Stimulated activated CD4-positive, alpha-beta T cell treated with anti-CD3 and anti-CD28 coated beads, TNF-alpha, amount 100 ng/mL, for 48 hours (primary cell): ENCODE measurements at places on chromosomes 13 and 19.

DNA sequence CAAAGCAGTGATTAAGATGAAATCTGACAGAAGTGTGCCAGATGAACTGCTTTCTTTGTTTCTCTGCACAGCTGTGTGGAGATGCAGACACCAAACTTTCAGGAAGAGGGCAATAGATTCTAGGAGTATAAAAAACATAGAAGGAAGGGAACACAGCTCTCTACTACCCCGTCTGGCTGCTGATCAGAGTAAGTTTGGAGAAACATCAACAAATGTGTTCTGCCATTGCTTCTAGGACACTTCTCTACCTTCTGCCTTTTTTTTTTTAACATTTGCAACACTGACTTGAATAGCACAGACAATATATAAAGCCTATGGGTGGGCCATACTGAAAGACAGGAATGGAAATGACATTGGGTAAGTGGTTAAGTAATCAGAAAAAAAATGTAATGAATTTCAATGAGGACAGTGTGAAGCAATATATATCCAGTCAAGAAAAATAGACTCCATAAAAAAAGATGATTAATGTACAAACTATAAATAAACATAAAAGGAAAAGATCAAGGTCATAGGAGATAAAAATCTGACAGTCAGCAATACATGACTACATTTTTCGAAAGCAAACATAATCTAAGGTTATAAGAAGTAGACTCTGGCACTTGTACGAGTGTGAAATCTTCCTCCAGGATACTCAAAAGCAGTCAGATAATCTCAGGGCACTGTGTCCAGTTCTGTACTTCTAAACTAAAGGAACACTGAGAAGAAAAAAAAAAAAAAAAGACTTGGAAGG is 21.4 kb downstream of the NUFIP1 start:
- no peak for DNase-seq

- no peak for DNase-seq
Observed at GRCh38 chr19:29492769-29493168, 33.0 kb upstream of the VSTM2B start.

DNA sequence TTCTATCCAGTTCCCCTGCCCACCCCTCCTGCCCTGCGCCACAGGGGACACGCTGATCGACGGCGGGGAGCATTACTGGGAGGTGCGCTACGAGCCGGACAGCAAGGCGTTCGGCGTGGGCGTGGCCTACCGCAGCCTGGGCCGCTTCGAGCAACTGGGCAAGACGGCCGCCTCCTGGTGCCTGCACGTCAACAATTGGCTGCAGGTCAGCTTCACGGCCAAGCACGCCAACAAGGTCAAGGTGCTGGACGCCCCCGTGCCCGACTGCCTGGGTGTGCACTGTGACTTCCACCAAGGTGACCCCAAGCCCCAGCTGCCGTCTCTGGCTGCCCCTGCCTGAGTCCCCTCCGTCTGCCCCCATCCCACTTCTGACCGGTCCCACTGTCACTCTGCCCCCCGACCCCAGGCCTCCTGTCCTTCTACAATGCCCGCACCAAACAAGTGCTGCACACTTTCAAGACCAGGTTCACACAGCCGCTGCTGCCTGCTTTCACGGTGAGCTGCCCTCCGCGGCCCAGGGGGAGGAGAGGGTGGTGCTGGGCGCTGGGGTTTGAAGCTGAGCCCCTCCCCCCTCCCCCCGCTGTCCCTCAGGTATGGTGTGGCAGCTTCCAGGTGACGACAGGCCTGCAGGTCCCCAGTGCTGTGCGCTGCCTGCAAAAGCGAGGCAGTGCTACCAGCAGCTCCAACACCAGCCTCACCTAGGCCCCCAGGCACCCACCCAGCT is 15.5 kb downstream of the STAP2 start:
- DNase-seq = no peak

DNA sequence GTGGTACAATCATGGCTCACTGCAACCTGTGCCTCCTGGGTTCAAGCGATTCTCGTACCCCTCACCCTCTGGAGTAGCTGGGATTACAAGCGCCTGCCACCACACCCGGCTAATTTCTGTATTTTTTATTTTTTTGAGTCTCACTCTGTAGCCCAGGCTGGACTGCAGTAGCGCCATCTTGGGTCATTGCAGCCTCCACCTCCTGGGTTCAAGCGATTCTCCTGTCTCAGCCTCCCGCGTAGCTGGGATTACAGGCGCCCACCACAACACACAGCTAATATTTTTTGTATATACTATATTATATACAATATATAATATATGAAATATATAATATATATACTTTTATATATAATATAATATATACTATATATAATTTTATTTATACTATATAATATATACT is 52.5 kb downstream of the COLGALT1 start:
- no peak for DNase-seq

- DNase-seq = no peak
Observed at GRCh38 chr13:30832377-30832776, 73.7 kb upstream of the MEDAG start.

DNA sequence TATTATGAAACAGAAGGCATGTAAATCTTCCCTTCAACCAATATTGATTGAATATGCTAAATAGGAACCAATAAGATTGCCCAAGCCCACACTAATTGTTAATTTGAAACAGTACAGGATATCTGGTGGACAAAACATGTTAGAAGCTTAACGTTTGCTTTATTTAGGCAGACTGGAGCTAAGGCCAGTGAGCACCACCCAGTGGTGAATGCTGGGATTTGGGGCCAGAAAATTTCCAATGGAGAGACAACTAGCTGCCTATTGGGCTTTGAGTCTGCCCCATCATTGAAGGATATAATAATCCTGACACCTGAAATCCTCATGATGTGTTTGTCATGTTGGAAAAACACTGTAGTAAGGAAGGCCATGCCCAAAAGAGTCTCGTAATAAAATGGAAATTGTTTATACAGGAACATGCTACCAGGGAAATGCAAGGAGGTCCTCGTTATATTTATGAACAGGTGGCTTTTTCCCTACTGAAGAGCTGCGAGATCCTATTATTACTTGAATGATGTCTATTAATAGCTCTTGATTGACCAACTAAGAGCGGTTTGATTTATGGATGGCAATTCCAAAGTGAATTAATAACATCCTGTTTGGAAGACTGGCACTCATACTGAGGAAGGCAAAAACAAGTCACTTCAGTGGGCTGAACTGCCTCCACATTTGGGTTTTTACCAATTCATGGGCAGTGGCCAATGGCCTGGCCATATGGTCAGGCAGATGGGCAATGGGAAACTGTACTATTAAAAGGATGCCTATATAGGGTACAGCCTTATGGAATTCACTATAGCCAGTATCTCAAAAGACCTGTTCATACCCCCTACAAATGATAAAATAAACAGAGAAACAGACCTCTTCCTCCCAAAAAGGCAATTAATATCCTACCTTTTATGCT is 8.7 kb downstream of the SIGLECL1 start:
- peak; percentile 24 for DNase-seq

GRCh38 chr19:3980353-3981251 is 4.7 kb downstream of the EEF2 start:
- no peak for DNase-seq

GRCh38 chr13:77349365-77349764 is 22.5 kb upstream of the MYCBP2 start:
- DNase-seq = no peak

DNA sequence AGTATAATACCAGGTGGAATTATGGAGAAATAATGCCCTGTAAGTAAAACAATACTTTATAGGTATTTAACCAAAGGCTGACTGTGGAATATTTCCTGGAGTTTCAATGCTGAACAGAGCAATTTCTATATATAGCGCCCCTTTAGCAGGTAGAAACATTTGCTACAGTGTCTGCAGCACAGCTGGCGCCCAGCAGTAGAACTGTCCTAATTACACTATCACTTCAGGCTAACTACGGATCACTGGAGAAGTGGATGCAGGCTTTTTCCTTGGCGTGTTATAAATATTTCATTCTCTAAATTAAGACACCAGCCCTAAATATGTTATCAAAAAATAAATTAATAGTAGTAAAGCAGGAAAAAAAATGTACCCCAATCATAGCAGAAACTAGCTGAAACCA is 3.1 kb downstream of the SHISA2 start:
- no peak for DNase-seq
